ENCODE measurements at places on chromosomes 12 and 14.

GRCh38 chr12:69405566-69405865, 46.0 kb downstream of the YEATS4 start:
- no peak for DNase-seq

GRCh38 chr14:94021001-94021400, 5.1 kb upstream of the OTUB2 start:
- DNase-seq, result no peak

DNA sequence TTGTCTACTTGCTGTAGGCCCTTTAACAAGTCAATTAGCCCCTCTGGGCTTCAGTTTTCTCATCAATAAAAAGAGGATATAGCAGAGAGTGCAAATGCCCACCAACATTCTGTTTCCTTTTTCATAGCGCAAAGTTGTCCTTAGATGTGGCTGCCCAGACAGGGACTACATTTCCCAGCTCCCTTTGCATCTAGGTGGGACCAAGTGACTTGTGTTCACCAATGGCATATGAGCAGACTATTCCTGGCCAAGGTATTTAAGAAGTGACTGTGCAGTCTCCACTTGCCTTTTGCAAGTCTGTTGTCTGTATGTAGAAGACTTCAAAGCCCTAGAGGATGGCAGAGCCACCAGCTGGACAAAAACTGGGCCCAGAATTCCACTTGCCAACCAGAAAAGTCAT, 59.7 kb downstream of the DAO start:
- DNase-seq, result no peak

- DNase-seq, result no peak
Observed at GRCh38 chr12:97466000-97466399, 3.4 kb downstream of the RMST start.

DNA sequence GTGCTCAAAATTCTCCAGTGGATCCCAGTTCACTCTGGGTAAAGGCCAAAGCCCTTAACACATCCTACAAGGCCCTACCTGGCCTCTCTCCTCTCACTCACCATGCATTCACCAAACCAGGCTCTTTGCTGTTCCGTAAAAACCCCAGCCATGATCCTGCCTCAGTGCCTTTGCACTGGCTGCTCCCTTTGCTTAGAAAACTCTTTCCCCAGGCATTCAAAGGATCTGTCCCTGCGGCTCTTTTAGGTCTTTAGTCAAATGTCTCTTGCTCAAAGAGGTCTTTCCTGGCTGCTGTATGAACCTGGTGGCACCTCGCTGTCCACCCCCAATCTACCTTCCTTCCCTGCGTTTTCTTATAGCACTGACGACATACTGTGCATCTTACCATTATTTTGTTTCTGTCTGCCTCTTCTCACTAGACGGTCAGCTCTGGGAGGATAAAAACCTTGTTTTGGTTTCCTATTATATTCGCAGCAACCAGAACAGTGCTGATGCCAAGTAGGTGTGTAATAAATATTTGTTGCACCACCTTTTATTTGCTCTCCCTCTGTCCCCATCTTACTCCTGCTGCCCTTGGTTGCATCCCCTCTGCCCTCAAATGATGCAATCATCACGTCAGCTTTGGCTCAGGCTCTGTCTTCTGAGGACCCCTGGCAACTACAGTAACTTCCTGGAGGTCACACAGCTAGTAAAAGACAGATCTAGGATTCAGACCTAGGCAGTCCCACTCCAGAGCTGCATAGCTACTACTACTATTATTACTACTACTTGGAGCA, 23.8 kb upstream of the DICER1 start:
- DNase-seq, result no peak

GRCh38 chr12:96338852-96339471, 61.3 kb downstream of the CDK17 start:
- no peak for DNase-seq

GRCh38 chr12:39660101-39660500, 40.5 kb upstream of the ABCD2 start:
- no peak for DNase-seq

DNA sequence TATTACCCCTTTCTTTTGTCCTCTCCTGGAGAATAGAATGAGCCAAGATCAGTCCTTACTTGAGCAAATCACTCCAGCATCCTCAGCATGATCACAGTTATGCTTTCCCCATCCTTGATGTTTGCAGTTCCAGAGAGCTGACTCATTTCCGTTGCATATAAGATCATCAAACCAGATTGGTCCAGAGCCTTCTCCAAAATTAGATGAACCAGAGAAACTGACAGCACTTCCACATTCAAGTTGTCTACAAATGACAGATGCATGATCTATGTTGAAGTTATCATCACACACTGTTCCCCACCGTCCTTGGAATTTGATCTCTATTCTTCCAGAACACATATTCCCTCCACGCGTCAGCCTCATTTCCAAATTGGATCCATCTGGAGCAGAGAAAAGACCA, 4.8 kb downstream of the CD163 start:
- DNase-seq, result peak; percentile 95

- peak; percentile 21 for DNase-seq
Observed at GRCh38 chr12:79302162-79302814, 388.5 kb downstream of the PAWR start.

- no peak for DNase-seq
Observed at GRCh38 chr14:68877993-68878575, 85.2 kb upstream of the ZFP36L1 start.

DNA sequence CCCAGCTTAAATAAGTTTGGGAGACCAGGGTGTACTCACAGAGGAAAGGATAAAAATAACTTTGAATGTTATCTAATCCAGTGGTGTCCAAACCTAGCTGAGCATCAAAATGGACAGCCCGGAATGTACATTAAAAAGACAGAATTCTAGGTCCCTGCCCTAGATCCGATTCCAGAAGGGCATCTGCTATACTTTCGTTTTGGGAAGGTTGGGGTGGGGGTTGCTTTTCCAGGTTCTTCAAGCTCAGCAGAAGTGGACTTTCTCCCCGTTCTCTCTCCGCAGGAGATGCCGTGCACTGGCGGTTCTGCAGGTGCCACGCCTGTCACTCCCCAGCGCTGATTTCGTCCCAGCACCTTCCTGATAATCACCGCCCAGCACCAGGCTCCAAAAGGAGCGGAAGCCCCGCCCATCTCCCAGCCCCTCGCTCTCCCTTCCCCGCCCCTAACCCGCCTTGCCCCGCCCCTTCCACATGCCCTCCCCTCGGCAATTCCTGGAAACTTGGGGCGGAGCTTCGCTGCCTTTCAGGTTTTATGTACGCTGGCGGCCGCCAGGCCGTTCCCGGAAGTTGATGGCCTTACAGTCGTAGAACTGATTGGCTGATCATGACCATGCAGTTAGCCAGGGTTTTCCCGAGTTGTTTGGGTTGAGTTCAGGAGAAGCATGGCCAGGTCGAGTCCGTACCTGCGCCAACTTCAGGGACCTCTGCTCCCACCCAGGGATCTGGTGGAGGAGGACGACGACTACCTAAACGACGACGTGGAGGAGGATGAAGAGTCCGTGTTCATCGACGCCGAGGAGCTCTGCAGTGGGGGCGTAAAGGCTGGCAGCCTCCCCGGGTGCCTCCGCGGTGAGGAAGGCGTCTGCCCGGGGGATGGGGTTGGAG, at the start of gene HELB:
HELB (plus strand) TSS at position 550 of the 883 bp plus-strand sequence; CDS start at position 661, 111 bp downstream.
- DNase-seq, result peak; percentile 97

DNA sequence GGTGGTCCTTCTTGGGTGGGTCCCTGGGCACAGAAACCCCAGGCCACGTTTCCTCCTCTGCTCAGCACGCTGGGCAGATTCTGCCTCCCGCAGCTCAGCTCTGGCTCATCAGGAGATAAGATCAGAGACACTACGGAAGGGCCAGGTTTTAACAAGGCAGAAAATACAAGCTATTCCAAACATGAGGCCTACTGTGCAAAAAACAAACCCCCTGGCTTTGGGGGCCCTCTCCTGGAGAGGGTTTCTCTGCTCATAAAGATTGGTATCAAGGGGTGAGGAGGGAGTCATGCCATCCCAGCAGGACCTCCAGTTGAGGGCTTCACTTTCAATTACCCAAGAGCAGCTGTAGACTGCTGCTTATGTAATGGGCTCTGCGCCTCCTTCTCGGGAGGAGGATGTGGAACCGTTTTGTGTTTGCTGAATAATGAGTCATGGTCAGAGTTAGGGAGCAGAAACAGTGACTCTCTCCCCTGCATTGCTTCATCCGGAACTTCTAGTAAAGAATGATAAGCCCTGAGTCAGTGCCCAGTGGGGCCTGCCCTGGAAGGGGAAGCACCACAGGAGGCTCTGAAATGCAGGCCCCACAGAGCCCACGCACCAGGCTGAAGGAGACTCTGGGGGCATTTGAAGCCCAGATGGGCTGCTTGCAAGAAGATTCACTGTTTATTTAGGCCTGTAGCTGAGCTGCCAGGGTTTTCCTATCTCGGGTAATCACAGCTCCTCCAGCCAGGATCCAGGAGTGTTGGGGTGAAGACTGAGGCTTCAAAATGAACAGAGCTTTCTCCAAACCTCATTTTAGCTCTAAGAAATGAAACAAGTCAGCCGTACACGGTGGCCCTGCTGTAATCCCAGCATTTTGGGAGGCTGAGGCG, 79.3 kb downstream of the SSPN start:
- DNase-seq, result peak; percentile 96

DNA sequence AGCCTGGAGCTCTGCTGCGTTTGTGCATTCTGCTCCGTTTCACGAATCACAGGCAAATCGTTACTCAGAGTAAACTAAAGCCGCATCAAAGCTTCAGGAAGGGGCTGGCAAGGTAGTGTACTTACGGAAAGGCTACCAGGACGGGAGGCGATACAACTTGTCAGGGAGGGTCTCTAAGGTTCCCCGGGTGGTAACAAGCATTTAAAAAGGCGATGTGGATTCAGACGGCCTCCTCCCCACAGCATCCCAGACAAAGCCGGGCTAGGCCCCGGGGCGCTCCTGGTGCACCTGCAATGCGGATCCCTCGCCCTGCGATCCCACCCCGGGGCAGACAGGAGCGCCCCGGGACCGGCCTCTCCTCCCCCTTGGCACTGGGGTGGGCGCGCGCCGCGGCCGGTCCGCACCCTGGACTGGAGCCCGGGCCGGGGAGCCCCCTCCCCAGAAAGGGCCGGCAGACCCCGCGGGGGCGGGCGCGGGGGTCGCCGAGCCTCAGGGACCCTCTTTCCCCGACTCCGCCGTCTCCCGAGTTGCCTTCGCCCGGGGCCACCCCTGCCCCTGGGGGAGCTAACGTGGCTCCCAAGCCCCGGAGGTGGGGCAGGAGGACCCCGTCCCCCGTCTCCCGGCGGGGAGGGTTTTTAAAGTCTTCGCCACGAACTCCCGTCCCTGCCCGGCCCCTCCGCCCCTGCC, 718 bp downstream of the CCDC92 start:
- DNase-seq, result peak; percentile 68

DNA sequence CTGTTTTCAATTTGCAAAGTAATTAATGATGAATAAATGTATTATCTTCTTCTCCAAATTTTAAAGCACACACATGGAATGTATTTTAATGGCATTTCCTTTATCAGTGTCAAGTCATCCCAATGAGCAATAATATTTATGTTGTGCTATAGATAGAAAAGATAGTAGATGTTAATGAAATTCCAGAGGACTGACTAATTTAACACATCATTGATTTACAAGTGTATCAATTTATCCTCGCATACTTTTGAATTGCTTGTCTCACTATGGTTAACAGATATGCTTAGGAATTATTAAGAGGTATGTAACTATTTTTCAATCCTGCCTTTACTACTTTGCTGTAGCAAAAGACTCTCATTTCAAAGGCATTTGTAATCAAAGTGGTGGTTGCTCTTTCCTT, 842.9 kb downstream of the SLC6A15 start:
- DNase-seq, result peak; percentile 79

DNA sequence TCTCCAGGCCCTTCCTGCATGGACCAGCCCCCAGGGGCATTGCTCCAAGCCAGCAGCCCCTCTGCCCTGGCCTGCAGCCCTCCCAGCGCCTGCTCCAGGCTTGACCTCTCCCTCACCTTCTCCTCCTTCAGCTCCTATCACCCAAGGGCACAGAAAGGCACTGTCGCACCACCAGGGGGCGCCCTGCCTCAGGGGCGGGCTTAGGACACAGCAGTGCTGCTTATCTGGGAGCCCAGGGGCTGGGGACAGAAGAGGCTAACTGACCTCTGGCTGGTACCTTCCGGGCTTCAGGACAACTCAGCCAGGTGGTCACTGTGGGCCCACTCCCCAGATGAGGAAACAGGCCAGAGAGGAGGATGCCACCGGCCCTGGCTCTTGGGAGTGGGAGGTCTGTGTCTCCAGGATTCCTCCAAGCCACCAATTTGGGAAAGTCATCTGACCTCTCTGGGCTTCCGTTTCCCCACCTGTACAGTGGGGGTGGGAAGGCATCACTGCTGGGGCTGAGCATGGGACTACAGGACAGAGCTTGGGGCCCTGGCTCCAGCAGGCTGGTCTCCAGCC, 25.3 kb upstream of the GPR132 start:
- DNase-seq, result peak; percentile 82

DNA sequence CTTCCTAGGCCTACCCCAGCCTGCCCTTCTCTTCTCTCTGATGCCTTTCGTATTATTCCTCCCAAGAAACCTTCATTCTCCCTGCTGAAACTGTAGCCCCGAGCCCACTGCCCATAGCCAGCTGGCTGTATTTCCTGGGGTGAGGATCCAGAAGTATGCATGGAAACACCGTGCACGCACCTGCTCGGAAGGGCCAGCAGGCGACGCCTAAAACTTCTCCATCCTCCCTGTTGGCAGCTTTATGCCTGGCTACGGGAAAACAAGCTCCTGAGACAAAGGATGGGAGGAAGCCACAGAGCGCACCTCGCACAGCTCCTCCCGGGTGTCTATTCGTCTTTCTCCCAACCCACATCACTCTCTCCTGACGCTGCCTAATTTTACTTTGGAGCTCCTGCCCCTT, 69.0 kb upstream of the CAPRIN2 start:
- DNase-seq, result no peak

GRCh38 chr12:96197503-96198272, 3.5 kb downstream of the ELK3 start:
- no peak for DNase-seq

- DNase-seq, result no peak
Observed at GRCh38 chr12:49946086-49946485, 4.5 kb upstream of the AQP2 start.

DNA sequence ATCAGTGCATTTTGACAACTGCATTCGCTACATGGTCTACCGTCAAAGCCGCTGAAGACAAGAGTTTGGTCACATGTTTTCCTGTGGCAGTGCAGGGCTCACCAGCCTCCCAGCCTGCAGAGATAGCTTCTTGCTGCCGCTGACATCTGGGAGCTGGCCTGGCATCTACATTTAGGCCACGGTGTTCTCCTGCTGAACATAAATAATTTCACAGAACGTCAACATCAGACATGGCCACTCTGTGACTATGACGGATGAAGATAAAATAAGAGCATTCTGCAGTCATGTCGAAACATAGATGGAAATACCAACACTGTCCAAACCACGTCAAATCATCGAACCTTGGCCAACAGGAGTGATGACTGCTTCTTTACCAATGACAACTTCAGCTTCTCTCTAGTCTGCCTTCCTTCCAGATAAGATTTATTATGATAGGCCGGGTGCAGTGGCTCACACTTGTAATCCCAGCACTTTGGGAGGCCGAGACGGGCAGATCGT, 91.2 kb downstream of the TNFAIP2 start:
- no peak for DNase-seq

DNA sequence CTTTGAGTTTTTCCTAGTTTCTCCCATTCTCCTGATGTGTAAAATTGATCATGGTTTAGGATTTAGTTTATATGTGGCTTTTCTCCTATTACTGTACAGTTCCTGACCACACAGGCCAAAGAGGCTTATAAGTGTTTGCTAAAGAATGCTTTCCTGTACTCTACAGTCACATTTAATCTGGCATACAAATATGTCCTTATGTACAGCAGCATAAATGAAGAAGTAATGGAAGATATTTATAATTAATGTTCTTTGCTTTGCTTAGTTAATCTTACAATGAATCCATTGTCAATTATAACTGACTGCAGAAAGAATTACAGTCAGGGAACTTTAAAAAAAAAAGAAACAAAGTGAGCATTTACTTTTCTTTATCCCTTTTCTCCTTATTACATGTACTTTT, 293.9 kb downstream of the KCNC2 start:
- DNase-seq, result no peak

Data from muscle of back (tissue), 13 donors.